ENCODE measurements at places on chromosomes 5 and 9. TPM values are rescaled to one million over a fixed set of nuclear protein-coding genes. Genes with fewer than 3 reads are reported as not detected.
A peak's percentile ranks its signal among the peaks of the same experiment; 100 is the strongest.

- DNase-seq = no peak
These were observed 240.5 kb upstream of the TUT7 start for GRCh38 chr9:86594724-86595123.

The PCDHB15 gene
- total RNA-seq = 2.0 TPM

- DNase-seq = no peak
These were observed 604.6 kb downstream of the PTPRD start for GRCh38 chr9:10008101-10008799.

GRCh38 chr5:174140452-174141020 lies 95.0 kb downstream of the NSG2 start:
- DNase-seq = no peak

DNA sequence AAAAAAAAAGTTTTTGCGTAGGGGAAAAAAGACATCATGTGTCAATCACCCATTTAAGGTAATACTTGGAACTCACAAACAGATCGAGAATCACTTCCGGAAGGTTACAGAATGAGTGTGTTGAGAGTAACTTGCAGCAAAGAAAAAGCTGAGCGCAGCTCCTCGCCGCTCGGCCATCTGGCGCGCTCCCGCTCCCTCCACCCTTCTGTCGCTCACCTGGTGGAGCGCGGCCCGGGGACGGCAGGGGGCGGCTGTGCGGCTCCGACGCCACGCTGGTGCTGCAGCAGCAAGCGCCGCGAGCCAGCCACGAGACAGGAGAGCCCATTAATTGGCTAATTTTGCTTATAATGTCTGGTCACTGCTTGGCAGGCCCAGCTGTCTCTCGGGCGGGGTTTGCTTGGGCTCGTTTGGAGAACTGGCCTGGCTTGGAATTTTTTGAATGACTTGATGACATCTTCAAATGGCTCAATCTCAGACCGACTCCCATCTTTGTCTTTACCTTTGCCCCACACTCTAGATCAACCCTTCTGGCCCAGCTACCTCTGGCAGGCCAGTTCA lies 601.8 kb downstream of the CCDC171 start:
- DNase-seq = peak; percentile 81

The NOXA1 gene
- total RNA-seq = not detected

GRCh38 chr5:133154274-133155075 lies 102.7 kb downstream of the HSPA4 start:
- no peak for DNase-seq

- DNase-seq = peak; percentile 83
These were observed at the start of gene CTNNA1 for GRCh38 chr5:138752951-138753793. TSS of gene CTNNA1 (plus strand) at chr5:138753425. CDS start at chr5:138781925, 28,500 bp downstream.

DNA sequence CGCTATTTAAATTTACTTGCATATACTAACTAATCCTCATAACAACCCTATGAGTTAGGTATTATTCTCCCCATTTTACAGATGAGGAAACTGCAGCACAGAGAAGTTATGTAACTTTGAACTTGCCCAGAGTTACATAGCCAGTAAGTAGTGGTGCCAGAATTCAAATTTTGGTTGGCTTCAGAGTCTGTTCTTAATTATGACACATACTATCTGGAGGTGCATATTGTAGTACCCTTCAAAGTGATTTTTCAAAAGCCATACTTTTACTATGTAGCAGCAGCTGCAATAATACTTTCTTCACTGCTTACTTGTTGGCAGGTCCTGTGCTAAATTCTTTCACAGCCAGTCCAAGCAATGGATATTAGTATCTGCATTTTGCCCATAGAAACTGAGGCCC lies 16.4 kb downstream of the MAN2A1 start:
- DNase-seq = no peak

- DNase-seq = no peak
These were observed 845.6 kb upstream of the CDH6 start for GRCh38 chr5:30347858-30348257.

DNA sequence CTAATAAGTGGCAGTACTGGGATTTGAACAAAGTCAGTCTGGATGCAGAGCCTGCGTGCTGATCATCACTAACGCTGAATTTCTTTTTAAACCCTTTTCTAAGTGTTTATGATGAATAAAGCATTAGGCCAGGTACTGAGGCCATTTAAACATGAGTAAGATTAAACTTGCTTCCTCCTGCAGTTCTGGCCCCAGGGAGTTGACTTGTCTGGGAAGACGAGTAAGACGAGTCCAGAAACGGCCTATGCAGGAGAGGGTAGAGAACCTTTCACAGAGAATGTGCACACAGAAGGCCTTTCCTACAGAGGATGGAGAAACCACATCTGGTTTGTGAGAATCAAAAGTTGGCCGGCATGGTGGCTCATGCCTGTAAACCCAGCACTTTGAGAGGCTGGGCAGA lies 42.9 kb downstream of the SPRY4 start:
- no peak for DNase-seq

DNA sequence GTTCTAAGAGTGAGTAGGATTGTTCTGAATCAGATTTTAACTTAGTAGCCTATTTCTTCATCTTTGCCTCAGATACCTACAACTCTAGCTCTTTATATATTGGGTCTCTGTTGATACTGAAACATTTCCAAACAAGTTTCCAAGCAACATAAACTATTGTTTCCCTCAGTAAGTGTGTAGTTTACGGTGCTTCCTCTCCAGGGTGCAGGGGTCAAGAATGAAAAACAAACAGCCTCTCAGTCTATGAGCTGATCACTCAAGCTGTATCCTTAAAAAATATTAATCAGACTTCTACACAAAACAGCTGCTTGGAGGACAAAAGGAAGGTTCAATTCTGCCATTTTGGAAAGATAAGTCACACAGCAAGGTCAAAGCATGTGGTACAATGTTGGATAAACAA lies 75.0 kb downstream of the ADAMTS12 start:
- no peak for DNase-seq

The STC2 gene
- 65.2 TPM for total RNA-seq

GRCh38 chr9:76553680-76554079 lies 94.7 kb downstream of the GCNT1 start:
- no peak for DNase-seq

GRCh38 chr5:33166948-33167347 lies 273.8 kb upstream of the TARS1 start:
- DNase-seq = no peak

The FYB1 gene
- not detected for total RNA-seq

The SPINK1 gene
- not detected for total RNA-seq

DNA sequence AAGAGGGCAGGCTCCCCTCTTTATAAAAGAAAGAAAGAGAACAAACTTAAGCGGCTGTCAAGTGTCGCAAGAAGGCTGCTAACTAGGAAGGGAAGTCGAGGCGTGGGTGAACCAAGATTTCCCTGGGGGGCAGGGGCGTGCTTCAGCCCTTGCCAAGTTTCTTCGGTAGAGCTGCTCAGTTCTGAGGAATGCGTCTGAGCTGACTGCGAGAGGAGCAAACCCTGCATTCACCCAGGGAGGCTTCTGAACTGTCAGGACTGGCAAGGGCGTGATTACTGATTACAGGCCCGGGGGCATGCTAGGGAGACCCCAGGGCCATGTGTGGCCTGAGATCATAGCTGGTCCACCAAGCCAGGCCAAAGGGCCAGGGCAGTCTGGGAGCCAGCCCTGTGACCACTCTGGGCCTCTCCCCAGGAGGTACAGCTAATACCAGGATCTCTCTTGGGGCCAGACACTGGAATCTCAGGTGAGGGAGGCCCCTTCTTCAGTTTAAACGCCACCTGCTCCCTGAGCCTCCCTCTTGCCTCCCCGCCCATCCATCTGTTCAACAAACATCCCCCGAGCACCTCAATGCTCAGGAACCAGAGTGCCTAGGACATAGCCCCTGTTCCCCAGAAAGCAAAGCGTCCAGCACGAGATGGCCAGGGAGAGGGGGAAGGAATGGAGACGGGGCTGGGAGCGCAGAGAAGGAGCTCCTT lies 30.9 kb downstream of the SARDH start:
- DNase-seq = no peak

DNA sequence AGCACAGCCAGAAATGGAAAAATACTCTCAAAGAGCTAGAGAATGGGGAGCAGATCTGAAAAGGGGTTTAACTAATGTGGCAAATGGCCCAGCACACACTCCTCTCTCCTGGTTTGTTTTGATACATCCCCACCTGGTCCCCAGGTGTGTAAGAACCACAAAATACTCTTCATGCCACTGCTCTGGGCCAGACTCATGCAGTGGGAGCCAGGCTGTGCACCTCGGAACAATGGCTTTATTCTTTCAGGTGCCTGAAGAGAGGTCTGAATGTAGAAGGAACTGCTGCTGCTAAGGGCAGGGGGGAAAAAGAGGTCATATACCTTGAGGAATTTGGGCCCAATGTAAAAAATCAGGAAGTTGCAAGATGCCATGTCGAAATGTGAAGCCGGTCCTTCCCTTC lies 123.9 kb upstream of the ADAMTSL1 start:
- DNase-seq = no peak

The SLC45A2 gene
- total RNA-seq = not detected

GRCh38 chr5:151128817-151129216 lies 28.8 kb downstream of the ANXA6 start:
- no peak for DNase-seq

GRCh38 chr9:137314561-137315560 lies 12.8 kb upstream of the NRARP start:
- no peak for DNase-seq

DNA sequence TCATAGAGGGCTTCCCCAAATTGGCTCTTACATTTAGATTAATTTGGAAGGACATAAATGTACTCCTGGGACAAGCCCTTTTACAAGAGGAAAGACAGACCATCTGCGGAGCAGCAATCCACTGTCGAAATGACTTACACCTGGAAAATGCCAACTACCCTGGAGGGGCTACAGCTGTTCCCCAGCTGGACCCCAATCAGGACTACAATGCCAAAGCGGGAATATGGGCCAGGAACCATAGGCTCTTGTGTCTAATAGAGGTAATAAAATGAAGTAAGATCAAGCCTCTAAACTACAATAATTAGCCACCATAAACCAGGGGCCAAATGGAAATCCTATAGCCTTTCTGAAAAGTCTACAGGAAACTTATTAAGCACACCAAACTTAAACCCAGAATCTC lies 581.3 kb downstream of the PDE4D start:
- no peak for DNase-seq

All from MG63 (cell line).